ENCODE measurements at places on chromosomes 2 and 18.

GRCh38 chr2:46874236-46874929, 41.2 kb downstream of the MCFD2 start:
- DNase-seq: no peak

DNA sequence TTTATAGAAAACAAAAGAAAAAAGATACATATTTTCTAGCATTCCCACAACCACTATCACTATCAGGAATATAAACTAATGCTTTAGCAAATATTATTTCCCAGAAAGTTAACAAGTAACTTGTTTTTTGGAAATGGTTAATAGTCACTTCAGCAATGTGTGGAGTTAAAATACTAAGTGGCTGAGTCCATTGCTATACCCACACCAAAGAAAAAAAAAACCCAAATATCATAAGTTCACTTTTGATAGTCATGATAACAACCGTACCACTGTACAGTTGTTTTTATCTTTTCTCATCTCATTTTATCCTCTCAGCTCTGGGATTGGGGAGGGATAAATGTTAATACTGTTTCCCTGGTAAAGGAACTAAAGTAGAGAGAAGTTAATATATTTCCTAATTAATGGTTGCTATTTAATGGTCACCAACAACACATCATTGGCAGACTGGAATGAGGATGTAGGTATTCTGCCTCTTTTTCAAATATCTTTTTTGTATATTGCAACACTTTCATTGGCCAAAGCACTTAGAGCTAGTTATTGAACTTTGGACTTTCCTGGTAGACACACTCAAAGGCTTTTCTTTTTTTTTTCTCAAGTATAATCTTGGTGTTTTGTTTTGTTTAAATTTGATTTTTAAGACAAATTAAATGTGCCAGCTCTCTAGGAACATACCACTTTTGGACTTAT, 18.4 kb upstream of the KANSL1L start:
- no peak for DNase-seq

- no peak for DNase-seq
Observed at GRCh38 chr2:67046591-67046990, 350.5 kb upstream of the ETAA1 start.

- DNase-seq: no peak
Observed at GRCh38 chr18:23617412-23618014, 31.2 kb upstream of the NPC1 start.

DNA sequence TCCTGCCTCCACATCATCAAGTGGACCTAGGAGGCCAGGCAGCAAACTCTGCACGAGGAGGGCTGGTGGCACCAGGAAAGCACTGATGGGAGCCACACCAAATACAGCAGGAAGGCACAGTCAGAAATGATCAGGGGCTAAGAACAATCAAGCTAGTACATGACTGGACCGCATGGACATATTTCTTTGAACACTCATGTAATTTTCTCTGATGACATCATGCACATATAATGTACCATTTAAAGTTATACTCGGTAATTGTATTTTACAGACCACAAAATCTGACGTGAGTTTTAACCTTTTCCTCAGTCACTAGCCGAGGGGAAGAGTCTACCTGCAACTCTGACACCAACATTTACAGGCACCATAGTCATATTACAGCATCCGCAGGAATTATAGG, 76.7 kb downstream of the XDH start:
- no peak for DNase-seq

- no peak for DNase-seq
Observed at GRCh38 chr2:12192762-12193161, 446.3 kb downstream of the LPIN1 start.

DNA sequence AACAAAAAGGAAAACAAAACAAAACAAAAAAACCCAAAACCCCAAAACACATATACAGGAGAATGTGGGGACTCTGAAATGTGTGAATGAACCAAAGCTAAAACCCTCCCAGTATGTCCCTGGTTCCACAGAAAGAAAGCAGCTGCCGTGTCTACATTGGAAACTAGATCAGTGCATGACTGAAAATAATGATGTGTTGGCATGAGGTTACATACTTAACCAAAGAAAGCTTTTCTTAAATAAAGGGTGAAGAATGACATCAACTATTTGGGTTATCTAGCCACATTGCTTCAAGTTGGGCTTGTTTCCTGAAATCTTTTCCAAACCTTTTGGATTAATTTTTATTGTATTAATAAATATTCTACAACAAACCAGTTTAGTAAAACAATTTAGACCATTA, 91.9 kb upstream of the FN1 start:
- no peak for DNase-seq

DNA sequence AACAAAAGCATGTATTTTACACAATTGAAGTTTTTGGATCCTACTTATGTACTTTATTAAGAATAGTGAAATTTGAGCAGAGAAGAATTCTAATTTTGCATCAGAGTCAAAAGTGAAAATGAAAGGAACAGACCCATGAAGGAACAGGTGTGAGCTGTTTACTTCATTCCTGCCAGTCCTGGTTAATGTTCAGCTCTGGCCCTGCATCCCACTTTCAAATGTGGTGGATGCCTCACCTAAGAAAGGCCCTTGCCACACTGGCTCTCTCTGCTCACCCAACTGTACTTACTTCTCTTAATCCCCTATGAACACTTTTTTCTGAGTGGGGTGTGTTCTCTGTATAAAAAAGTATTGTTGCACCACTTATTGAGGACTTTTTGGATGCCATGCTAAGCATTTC, 22.2 kb downstream of the FAM110C start:
- DNase-seq: no peak
